ENCODE measurements at places on chromosomes 5 and 9.

DNA sequence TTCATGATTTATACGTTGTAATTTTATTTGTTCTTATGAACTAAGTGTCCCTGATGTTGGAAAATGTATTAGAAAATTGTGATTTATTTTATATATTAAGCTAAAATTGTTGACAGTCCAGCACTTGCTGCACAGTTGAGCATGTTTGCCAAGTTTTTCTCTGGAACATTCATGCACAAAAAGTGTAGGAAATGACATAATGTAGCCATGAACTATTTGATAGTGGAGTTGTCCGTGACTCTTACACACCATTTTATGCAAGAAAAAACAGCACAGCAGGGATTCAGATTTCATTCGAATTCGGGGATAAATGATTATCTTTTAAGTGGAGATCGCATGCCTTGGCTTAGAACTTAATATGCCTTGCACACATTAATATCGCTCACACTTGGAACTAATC lies 708.6 kb upstream of the WWC1 start:
- no peak for DNase-seq

GRCh38 chr9:22921742-22922141 lies 475.1 kb downstream of the DMRTA1 start:
- no peak for DNase-seq

DNA sequence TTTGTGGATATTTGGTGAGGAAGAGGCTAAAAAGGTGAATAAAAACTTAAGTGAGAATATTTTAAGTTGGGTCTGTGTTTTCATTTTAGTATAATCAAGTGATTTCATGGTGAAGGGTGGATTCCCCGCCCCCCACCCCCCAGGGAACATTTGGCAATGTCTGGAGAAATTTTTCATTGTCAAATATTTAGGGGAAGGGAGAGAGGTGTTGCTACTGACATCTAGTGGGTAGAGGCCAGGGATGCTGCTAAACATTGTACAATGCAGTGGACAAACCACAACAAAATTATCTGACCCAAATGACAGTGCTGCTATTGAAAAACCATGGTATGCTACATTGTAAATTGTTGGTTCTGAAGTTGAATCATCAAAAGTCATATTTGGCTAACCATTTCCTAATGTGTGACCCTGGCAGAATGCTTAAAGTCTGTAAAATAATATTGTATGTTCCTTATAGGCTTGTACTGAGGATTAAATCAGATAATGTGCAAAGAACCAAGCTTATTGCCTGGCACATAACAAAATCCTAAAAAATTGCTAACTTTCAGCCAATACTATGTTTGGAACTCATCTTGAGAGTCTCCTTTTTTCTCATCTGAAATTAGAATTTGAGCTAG lies 5.6 kb downstream of the C5orf24 start:
- no peak for DNase-seq

DNA sequence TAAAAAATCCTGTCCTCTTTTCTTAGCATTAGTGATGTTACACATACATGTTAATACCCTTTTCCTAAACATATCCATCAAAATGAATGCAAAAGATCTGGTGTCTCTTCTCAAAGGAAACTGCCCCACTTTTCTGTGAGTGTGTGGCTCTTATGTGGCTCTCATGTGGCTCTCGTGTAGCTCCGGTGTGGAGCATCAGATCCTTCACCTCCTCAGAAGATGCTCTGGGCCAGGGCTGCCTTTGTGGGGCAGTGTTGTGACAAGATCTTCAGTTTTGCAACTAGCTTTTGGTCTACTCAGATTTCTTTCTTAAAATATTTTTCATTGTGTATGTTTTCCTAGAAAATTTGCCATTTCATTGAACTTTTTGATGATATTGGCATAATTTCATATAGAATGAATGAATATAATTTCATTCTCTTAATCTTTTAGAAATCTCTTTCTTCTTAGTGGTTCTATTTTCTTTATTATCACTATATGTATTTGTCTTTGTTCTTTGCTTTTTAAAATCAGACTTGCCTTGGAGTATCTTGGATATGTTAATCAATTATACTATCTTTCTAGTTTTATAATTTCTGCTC lies 19.4 kb downstream of the GARNL3 start:
- DNase-seq = peak; percentile 6

- no peak for DNase-seq
These were observed 116.0 kb downstream of the MLLT3 start for GRCh38 chr9:20506099-20506900.

DNA sequence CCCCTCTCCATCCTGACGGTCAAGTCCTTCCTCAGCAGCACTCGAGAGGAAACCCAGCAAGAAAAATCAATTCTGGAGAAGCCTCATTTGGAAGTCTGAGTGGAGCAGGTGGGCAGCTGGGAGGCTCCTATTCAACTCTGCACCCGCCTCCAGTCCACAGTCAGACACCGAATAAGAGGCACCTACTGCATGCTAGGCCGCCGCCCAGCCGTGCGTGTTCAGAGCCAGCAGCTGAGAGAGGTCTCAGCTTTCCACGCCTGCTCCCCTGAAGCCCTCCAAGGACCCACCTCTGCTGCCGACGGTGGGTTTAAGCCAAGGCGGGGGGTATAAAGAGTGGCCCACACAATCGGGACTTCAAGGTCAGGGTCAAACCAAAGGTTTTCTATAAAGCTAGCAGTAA lies 41.9 kb downstream of the VAV2 start:
- no peak for DNase-seq

- no peak for DNase-seq
These were observed 127.9 kb downstream of the EFNA5 start for GRCh38 chr5:107542831-107543231.

DNA sequence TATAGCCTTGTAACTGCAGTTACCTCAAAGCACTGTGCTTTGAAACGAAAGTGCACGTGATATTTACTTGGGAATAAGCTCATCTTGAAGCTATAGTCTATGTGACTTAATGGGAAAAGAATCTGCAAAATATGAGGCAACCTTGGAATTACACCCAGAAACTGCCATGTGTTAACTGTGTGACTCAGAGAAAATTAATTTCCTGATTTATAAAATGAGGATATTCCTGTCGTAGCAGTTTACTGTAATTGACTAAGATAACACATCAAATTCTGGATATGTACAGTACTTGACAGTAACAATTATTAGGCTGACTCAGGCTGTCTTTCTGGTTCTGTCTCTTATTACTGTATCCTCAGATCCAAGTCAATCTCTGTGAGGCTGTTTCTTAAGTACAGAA lies 1079.9 kb upstream of the ACO1 start:
- DNase-seq = peak; percentile 28

Measured in amniotic stem cell (primary cell).